ENCODE measurements at places on chromosomes 7 and 10.

DNA sequence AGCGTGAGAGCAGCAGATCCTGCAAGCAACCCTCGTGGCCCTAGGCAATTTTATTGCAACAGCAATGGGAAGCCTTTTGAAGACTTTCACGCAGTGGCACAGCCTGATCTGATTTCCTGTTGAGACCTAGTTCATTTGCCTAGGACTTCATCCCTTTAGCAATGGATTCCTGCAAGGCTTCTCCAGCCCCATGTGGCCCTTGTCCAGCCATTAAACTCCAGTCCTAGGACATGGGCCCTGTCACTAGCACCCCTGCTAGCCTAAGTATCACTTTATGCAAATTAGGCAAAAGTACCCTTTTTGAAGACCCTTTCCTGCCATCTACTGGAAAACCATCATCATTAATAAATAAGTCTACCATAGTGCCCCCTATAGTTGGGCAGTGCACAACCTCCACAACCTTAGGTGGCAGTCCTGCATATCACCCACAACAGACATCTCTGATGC, 379.4 kb downstream of the GALNT17 start:
- no peak for DNase-seq

- no peak for DNase-seq
These were observed 31.6 kb downstream of the CCDC3 start for GRCh38 chr10:12969951-12970350.

DNA sequence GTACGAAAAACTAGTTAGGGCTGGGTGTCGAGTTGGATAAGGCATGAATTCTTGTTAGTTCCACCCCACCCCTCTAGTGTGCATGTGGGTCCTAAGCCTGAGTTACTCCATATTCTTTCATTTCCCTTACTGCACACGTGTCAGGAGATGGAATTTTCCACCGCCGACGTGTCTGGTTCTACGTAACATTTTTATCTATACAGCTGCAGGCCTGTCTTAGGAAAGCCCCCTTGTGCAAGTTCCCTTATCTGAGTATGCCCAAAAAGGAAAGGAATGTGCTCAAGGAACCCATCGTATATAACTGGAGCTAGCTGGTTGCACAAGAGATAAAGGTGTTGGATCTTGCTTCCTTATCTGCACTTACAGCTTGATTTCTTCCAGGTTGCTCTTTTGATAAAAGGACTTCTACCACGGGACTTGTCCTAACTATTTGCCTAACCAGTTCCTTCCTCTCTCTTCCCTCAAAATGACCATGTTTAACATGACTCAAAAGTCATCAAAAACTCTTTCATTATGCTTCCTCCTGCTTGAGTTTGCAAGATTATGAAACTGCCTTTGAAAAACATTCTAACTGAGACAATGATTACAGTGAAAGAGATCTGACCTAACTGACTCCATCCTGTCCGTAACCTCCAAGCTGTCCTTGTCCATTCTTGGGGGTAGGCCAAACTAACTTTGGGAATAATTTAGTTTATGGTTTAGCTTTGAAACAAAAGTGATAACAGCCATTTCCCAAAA, 181.4 kb downstream of the AKR1D1 start:
- DNase-seq, result no peak

DNA sequence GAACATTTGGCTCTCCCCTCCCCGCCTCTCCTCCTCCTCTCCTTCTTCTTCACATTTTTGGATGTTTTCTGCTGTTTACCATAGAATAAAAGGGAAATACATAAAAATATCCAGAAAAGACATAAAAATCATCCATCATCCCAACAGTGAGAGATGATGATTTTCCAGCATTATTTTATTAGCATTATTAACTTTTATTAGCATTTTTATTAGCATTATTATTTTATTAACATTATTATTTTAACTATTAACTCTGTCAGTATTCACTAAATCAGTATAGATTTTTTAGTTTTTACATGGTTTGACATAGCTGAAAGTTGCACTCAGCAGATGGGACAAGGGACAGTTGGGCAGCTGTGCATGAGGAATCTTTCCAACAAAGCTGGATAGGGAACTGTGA, 16.2 kb upstream of the SLC35B4 start:
- DNase-seq, result no peak

DNA sequence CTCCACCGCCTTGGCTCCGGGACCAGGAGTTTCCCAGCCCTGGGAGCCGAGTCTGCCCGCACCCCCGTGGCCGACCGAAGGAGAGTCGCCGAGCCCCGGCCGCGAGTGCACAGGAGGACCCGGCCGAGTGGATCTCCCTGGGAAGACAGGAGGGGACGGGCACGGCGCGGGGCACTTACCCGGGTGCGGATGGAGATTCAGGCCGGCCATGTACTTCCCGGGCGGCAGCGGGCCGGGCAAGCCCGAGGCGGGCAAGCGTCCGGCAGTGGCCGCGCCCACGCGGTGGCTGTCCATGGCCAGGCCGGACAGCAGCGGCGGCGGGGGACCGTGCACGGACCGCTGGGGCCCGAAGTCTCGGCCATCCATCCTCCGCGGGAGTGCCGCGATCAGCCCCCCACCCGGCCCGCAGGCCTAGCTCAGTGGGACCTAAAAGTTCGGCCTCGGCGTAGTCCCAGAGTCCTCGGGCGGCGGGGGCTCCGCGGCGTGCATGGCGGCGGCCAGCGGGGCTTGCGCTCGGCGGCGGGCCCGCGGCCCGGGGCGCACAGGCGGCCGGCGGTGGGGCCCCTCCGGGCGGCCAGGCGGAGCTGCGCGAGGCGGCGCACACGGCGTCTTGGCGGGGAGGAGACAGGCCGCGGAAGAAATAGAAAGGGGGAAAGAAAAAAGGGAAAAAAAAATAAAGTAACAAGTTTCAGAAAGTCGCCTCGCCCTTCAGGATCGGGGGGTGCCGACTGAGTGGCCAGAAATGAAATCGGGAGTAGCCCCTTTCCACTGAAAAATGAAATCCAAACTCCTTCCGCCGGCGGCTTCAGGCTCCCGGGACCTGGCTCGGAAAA, 2.5 kb downstream of the TNRC18 start:
- no peak for DNase-seq

DNA sequence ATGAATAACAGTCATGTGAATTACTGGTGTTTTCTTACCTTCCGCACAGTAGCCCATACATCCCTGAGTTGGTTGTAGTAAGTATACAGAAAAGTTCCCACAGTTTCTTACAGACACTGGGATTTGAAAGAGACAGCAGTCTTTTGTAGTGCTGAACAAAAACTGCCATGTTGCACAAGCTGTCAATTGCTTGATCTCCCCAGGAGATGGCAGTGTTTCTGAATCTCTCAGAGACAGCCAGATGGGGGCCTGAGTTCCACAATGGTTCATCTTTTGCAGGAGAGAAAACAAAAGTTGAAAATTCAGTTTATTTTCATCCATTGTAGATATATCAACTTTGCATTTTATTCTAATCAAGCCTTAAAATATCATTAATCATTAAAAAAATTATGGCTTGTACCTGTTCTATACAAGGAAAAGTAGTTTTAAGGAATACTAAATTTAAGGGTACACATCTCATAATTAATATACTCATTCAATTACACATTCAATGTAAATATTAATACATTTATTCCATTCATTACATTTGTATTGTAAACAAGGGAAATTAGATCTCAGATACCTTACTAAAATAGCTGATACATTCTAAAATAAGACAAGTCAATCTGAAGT, 14.5 kb downstream of the VWDE start:
- DNase-seq, result peak; percentile 50

- DNase-seq, result no peak
These were observed 47.9 kb upstream of the SEMA3D start for GRCh38 chr7:85234730-85235129.

DNA sequence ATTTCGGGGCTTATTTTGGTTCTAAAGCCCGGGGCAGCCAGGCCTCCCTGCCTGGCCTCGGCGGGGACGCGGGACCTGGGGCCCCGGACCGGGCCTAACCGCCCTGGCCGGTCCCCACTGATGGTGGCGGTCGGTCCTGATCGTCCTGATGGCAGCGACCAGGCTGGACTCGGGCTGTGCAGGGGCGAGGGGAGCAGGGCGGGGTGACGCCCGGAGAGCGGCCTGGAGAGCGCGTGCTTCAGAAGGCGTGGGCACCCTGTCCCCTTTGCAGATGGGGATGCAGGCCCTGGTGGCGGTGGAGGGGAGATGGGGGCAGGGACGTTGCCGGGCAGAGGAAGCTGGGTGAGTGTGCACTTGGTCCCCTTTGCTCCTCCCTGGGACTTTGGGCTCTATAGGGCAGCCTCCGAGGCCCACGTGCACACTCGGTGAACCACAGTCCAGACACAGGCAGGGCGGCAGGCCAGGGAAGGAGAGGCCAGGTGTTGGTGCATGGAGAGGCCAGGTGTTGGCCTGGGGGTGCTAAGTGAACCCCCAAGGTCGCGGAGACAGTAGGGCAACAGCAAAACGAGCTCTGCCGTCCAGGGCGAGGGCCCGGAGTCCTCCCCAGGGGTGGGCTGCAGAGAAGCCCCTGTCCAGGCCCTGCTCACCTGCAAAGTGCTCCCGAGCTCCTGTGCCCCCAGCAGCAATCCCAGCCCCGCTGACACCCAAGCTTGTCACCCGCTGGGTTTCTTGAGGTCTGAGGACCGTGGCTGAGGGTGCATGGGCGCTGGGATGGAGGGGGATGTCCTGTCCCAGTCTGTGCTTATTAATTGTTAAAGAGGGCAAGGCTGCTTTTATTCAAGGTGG, 42.4 kb upstream of the FAM20C start:
- DNase-seq, result no peak

GRCh38 chr10:79407423-79407796, 38.0 kb downstream of the ZCCHC24 start:
- no peak for DNase-seq

- DNase-seq, result no peak
These were observed 70.9 kb downstream of the DYNC1I1 start for GRCh38 chr7:95843286-95843685.

GRCh38 chr10:102517553-102517952, 13.8 kb downstream of the SUFU start:
- DNase-seq, result no peak

- no peak for DNase-seq
These were observed 120.6 kb upstream of the CHST15 start for GRCh38 chr10:124213899-124214510.

GRCh38 chr10:122033224-122033926, 44.4 kb downstream of the TACC2 start:
- no peak for DNase-seq

DNA sequence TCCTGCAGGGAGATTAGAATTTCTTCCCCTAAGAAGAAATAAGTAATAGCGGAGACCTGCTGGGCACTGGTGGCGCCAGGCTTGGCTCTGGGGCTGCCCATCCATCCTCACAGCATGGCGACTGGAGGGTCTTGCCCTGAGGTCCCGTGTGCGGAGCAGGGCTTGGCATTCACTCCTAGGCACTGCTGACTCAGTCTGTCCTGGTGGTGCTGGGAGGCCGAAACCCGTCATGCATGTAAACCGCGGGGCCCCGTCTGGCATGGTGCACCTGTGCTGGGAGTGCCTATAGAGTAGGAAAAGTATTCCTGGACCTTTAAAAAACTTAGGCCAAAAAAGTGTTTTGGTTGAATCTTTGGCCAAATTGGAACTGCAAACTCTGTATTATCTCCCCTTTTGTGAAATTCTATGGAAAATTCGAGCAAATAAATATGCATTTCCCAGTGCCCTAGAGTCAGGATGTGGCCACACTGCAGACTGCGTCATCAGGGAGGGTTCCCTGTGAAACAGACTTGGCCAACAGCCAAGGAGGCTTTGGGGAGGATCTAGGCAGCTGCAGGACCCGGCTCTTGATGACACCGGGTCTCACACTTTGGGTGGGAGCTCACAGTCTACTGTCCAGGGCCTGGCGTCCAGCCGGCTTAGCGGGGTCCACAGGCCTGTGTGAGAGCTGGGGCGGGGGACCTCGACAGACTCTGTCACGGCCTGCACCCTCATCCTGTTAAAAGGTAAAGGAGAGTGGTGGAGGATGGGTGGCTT, 122.3 kb downstream of the VIPR2 start:
- no peak for DNase-seq

- no peak for DNase-seq
These were observed 188.6 kb downstream of the ZNF365 start for GRCh38 chr10:62562795-62563194.

DNA sequence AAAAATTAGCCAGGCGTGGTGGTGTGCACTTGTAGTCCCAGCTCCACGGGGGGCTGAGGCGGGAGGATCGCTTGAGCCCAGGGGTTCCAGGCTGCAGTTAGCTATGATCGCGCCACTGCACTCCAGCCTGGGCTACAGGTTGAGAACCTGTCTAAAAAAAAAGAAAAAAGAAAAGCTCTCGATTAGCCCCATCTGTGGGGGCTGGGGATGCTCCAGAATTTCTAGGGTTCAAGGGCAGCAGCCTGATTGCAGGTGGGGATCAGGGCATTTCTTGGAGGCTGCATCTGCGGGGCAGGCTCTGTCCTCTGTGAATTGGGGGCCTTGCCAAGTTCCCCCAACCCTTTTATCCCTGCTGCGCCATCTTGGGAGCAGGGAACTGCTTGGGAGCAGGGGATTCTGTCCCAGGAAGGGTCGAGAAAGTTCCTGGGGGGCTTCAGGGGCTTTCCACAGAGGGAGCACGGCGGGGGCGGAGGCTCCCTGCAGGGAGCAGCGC, 651 bp upstream of the ARPC1A start:
- DNase-seq, result no peak

DNA sequence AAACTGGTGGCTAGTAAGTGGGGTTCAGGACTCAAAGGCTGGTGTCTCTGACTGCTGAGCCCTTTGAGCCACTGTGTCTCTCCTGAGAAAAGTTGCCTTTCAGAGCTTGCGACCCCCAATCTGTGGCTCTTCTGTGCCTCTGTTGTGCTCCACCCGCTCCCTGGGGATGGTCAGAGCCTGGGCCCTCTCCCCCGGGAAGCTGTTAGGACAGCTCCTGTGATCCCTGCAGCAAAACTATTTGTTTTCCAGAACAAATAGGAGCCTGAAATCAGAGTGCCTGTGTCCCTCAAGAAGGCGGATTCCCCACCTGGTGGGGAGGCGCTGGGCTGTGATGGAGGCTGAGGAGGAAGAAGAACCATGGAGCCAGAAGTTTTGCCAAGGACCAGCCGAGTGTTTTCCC, 56.4 kb upstream of the MXI1 start:
- no peak for DNase-seq

DNA sequence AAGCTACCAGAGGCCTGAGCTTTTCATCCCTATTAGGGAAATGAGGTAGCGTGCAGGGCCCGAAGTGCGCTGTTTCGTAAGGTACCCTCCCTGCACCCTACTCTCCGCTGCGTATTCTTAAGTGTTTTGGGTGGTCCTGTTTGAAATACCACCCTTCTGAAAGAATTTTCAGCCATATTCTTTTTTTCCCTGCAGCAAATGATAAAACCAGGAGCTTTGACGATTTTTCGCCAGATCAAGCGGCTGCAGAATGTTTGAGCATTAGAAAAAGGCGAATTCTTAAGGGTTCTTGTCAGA, 1.2 kb downstream of the RSBN1L start:
- DNase-seq, result no peak

- DNase-seq, result no peak
These were observed 164.8 kb upstream of the COBL start for GRCh38 chr7:51481421-51481820.

- no peak for DNase-seq
These were observed 407.9 kb upstream of the NPVF start for GRCh38 chr7:25636168-25636567.

GRCh38 chr7:151000897-151001495, 10.2 kb downstream of the NOS3 start:
- no peak for DNase-seq

GRCh38 chr7:50509459-50509858, 55.7 kb downstream of the DDC start:
- no peak for DNase-seq

- peak; percentile 32 for DNase-seq
These were observed 32.0 kb upstream of the MXI1 start for GRCh38 chr10:110175406-110175805.
